ENCODE measurements at places on chromosomes 5 and 9.
A peak's percentile ranks its signal among the peaks of the same experiment; 100 is the strongest.

DNA sequence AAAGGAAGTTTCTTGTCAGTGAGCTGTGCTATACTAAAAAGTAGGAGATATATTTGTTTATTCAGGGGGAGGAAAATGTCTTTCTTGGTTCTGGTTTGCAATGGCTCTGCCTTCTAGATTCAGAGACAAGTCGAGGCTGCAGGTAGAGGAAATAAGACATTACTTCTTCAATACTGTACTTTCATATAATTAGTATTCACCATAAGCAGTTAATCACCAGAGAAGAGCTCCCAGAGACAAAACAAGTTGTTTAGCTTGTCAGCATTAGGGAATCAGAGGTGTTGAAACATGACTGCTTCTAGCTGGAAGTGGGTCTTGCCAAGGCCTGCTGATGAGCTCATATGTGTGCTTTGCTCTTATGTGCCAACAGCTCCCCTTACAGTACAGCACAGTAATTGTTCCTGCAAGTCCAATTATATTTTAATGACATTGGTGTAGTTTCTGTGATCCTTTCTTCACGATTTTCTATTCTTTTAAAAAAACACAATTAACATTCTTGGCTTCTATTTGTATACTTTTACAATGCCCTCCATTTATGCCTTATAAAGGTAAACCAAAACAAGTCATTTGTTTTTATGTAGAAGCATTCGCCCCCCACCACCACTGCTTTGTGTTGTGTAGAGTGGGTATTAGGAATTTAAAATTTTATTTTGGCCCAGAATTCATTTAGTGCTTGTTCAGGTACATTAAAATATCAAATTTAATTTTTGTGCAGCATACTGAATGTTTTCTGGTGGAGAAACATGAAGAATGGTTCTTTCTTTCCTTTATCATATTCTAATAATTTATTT, 112.2 kb downstream of the RPS23 start:
- peak; percentile 22 for DNase-seq

GRCh38 chr9:3180696-3181048, 336.8 kb upstream of the PUM3 start:
- no peak for DNase-seq

DNA sequence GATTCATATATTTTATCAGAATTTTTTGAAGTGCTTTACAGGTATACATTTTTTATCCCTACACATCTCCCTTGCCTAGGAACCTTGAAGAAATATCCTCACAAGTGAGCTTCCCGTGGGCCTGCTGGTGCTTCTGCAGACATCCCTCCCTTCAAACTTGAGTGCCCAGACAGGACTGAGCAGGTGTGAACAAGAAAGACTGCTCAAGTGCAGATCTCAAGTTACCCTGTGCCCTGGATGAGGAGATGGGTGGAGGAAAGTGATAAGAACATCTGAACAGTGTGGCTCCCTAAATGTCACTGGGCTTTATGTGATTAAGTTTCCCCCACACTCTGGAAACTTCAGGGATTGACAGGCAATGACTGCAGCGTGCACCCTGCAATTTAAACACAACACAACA, 209.8 kb downstream of the TLE1 start:
- no peak for DNase-seq

- no peak for DNase-seq
Observed at GRCh38 chr5:168784454-168784853, 205.3 kb upstream of the PANK3 start.

DNA sequence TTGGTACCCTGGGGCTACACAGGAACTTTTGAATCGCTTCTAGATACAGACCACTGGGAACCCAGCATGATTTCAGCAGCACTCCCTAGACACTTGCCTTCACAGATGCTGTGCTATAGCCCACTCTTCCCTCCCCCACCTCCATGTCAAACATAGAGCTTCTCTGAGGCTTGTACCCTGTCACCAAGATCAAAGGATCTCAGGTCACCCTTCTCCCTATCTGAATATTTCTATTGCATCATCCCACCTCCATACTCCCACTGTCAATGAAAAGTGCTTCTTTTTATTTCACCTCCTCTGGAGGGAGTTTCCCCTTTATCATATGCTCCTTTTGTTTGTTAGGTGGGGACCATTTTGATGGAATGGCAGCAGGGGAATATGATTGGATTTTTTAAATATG, 29.2 kb upstream of the PHF24 start:
- DNase-seq: no peak

GRCh38 chr9:13778631-13779030, 499.1 kb upstream of the MPDZ start:
- DNase-seq: no peak

DNA sequence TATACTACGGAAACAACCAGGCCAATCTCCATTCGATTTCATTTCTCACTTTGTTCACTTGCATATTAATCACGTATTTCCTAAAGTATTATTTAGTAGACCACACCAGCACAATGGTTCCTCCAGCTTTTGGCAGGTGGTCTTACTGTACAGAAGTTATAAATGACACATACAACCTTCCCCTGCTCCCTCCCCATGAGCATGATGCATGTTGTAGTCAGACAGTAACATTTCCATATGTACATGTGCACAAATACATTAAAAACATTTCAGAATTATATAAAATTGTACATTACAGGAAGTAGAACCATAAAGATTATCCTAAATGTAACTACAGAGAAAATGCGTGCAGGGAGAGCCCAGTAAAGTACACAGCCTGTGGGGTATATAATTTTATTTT, 17.0 kb downstream of the SRP19 start:
- no peak for DNase-seq

DNA sequence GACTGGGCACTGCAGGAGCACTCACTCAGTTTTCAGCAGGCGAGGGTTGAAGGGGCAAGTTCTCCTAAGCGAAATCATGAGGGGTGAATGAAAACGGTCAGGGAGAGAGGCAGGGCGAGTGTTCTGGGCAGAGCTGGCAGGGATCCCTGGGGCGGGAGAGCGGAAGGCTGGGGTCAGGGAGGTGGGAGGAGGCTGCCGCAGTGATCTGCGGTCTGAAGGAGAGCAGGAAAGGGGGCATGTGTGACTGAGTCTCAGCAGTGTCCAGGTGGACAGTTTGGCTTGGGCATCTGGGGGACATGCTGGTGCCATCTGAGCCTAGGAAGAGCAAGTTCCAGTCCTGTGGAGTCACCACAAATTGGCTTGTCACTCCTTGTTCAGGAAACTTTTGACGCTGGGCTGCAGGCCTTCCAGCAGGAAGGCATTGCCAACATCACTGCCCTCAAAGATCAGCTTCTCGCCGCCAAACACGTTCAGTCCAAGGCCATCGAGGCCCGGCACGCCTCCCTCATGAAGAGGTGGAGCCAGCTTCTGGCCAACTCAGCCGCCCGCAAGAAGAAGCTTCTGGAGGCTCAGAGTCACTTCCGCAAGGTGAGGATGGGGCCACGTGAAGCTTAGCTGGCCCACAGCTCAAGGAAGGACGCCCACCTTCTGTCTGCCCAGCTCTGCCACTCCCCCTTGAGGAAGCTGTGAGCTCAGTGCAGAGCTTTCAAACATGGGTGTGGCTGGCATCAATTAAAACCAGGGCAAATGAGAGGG, 31.1 kb downstream of the DYNC2I2 start:
- no peak for DNase-seq

DNA sequence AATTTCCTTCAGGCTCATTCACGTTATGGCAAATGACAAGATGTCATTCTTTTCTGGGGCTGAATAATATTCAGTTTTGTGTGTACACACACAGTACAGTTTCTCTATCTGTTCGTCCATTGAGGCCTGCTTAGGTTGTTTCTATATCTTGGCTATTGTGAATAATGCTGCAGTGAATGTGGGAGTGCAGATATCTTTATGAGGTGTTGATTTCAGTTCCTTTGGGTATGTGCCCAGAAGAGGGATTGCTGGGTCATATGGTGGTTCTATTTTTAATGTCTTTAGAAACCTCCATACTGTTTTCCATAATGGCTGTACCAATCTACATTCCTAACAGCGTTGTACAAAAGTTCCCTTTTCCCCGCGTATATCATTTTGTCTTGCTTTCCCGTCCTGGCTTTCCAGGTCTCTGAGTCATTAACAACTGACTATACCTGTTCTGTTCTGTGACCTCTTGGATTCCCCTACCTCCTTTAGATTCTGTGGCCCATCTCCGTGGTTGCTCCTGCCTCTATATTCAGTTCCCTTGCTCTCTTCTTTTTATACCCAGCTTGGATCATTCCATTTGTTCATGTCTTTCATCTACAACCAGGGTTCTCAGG, 6.8 kb downstream of the SNX30 start:
- DNase-seq: no peak

DNA sequence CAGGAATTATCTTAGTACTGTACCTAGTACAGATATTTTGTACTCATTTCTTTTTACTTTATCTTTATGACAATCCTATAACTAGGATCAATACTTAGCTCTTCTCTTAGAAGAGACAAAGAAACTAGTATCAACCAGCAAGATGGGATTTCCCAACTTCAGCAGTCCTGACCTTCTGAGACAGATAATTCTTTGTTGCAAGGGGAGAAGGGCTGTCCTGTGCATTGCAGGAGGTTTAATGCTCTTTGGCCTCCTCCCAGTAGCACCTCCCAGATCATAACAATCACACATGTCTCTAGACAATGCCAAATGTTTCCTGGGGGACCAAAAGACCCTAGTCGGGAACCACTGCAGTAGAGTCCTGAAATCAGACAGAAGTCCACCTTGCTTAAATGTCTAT, 424.3 kb upstream of the DMAC1 start:
- no peak for DNase-seq

DNA sequence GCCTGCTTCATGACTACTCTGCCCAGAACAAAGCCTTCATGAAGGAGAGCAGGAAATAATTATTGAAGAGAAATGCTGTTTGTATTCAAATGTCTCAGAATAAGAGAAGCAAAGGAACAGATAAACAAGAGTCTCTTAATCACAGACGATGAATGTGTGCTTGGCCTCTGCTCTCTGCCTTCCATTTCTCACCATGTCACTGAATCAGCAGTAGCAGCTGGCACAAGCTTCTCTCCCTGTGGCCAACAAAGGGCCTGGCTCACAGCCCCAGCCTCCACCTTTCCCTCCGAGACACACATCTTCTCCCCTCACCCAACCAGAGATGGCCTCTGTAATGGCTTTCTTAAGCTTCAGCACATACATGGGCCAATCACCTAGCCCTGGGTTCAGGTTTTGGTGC, 128.1 kb upstream of the SLIT3 start:
- no peak for DNase-seq

DNA sequence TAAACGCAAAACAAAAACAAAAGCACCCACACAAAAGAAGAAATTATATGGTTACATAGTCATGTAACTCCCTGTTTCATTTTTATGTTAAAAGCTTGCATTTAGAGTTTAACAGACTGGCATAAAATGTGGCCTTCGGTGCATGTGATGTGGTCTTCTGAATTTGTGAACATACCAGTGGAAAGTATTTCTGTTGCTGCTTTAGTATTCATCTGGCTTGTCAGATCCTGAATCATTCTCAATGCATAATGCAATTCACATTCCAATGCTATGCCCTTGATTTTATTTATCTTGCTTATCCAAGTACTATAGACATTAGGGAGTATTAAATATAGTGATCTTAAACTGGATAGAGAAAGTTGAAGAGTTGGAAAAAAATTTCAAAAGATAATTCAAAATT, 740.2 kb upstream of the ZNF608 start:
- peak; percentile 11 for DNase-seq

GRCh38 chr9:92432350-92432749, 8.1 kb upstream of the OMD start:
- DNase-seq: no peak

DNA sequence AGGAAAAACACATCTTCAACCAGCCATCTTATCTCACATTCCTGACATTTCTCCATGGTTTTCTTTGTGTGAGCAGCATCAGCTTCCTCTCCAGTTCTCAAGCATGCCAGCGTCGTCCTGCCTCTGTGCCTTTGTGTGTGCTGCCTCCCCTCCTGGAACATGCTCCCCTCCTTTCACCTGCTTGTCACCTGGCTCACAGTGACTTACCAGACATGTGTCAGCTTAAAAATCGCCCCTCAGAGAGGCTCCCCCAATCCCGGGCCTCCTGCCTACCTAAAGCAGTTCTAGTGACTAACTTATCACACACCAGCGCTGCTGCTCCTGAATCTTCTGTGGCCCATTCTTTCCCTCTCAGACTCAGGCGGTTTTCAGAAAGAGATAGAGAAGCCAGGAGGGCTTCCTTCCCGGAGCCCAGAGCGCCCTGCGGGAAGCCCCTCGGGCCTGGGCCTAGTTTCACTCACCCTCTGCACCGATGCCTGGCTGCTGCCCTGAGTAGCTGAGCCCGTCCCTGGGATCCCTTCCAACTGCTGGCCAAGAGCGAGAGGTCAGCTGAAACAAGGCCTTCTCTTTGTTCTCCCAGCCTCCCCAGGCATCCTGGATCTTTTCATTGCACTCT, 51.1 kb upstream of the MVB12B start:
- DNase-seq: peak; percentile 90

DNA sequence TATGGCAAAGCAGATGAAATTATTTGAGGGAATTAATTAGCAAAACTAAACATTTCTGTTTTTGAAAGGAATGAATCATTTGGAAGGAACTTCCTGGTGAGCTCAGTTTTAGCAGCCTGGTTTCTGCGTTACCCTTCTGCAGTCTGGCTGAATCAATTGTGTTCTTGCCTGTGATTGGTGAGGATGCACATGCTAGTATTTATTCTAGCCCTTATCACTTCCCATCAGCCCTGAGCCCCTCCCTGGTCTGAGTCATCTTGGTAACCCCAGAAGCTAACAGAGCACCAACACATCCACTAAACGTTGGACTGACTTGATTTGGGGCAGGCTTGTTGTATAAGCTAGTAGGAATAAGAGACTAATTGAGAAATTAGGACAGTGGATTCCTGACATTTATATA, 6.6 kb downstream of the TJP2 start:
- peak; percentile 88 for DNase-seq

DNA sequence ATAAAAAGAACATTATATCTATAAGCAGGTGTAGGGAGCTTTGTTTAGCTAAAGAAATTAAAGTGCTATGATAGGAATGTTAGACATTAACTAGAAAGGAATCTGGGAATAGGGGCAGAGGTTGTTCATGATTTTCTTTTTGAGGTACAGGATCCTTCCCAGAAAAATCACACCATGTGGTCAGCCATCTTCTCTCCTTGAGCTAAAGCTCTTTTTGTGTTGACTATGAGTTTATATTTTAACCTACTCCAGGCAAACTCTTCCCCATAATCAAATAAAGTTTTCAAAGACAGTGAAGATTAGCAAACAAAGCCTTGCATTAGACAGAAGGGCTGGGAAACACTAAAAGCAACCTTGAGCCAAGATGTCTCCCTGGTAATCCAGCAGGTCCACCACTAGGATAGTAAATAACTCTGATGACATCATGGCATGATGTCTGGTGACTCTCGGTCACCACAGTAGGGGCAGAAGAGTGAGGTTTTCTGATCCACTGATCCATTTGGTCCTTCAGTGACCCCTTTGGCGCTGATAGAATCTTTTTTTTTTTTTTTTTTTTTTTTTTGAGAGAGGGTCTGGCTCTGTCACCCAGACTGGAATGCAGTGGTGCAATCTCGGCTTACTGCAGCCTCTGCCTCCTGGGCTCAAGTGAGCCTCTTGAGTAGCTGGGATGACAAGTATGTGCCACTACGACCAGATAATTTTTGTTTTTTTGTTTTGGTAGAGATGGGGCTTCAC, 30.6 kb upstream of the IL6ST start:
- DNase-seq: no peak
